ENCODE measurements at places on chromosomes 4 and X.

DNA sequence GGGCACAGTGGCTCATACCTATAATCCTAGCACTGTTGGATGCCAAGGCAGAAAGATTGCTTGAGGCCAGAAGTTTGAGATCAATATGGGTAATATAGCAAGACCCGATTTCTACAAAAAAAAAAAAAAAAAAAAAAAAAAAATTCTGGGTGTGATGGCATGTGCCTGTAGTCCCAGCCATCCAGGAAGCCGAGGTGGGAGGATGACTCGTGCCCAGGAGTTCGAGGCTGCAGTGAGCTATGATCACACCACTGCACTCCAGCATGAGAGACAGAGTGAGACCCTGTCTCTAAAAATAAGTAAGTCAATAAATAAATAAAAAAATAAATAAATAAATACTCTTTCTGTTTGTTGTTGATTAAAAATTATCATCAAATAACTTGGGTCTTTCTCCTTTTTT is 62.4 kb upstream of the BMPR1B start:
- DNase-seq = no peak

DNA sequence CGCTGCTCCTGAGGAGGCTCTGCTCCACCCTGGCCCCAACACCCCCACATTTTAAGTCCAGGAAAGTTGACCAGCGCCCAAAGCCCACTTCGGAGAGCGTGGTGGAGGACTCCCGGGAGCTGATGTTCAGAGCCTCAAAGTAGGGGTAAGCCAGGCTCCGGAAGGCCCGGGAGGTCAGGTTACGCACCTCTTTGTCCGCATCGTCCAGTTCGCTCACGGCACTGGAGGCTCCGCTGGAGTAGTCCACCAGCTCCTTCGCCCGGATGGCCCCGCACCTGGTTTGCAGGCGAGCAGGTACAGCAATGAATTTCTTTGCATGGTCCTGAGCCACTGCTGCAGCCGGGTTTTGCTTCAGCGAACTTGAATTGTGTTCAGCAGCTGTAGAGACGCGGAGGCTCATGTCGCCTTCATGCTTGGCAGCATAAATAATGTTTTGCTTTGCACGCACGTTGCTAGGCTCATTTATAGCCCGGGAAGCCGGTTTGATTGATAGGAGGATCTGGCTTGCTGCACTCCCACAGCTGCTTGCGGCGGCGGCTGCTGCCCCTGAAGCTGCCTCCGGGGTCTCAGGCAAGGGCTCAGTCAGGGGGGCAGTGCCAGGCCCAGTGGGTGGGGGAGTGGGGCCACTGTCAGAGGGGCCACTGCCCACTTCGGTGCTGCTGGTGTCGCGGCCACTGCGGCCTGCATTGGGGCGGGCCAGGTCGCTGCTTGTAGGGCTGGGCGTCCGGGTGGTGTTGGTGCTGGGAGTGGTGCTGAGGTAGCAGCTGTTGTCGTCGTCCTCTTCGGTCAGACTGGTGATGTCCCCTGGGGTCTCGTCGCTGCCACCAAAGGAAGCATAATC is 4.8 kb downstream of the C4orf54 start:
- no peak for DNase-seq

DNA sequence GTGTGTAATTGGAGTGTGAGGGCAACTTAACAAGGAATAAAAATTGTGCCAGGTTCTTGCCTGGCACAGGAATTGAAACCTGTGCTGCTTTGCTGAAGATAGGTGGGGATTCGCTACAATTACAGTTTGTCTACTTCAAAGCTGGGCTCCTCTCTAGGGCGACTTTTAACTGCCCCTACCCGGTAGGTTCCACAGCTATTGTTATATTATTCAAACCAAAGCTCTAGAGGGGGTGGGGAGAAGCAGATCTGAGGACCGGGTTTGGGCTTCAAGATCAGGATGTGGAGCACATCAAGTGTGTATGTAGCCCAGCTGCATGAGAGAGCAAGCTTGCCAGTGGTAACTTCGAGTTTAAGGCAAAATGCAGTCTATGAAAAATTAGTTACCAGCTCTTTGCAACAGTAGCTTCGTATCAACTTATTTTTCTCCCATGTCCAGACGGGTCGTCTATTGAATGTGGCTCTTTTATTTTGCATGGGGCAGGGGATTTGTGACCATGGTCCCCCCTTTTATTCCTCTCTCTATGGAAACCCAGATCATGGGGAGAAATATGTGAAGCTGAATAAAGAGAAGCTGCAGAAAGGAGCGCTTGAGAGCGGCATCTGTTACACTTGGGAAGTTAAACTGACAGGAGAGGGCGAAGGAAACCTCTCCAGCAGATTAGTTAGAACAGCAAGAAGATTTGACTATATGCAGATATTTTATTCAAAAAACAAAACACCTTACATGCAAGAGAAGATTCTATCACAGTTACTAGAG is 3.2 kb upstream of the POU3F4 start:
- DNase-seq = no peak

DNA sequence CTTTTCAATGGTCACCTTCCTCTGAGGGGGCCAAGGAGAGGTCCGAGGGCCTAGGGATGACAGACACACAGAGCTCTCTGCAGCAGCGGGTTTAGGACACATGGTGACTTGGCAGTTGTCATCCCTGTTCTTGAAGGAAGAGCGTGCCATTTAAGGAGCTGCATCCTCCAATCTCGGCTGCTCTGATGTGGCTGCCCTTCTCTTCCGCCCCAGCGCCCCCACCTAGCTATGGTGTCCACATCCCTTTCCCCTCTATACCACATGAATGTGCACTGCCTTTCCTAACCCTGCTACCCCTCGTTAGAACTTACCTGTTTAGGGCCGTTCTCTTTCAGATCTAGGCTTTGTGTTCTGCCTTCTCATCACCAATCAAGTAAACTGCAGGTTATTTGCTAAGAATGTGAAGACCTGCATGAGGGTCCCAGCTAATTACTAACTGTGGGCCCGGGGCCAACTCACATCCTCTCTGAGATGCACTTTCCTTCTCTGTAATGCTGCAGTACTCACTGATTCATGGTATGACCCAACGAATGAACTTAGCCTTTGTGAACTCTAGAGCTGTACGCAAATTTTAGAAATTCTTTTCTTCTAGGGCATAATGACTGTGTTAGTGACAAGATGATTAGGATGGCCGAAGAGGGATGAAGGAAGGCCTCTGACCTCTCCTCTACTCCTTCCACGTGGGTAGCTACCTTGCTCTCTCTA is 38.2 kb downstream of the CHST7 start:
- DNase-seq = peak; percentile 73

DNA sequence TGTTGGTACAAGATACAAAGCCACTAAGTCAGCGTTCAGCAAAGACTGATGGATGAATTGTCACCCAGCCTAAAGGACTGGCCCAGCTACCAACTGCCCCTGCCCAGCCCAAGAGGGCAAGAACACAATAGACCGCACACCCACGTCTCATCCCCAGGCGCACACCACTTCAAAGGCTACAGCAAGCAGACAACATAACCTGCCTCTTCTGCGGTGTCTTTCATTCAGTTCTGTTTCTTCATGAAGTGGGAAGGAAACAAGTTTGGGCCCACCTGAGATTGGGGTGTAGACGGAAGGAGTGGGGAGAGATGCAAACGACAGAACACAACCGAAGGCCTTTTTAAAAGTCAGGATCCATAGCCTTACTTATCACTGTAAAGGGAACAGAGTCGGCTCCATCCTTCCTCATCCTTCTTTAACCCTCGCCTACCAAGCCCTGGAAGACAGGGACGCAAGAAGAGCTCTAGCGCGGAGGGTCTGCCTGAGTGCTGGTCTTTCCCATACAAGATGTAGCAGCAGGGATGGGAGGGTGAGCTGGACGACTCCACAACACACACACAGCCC is 691 bp downstream of the SCARB2 start:
- peak; percentile 76 for DNase-seq

- no peak for DNase-seq
Measured at GRCh38 chrX:486325-486724, 99.6 kb upstream of the PPP2R3B start.

DNA sequence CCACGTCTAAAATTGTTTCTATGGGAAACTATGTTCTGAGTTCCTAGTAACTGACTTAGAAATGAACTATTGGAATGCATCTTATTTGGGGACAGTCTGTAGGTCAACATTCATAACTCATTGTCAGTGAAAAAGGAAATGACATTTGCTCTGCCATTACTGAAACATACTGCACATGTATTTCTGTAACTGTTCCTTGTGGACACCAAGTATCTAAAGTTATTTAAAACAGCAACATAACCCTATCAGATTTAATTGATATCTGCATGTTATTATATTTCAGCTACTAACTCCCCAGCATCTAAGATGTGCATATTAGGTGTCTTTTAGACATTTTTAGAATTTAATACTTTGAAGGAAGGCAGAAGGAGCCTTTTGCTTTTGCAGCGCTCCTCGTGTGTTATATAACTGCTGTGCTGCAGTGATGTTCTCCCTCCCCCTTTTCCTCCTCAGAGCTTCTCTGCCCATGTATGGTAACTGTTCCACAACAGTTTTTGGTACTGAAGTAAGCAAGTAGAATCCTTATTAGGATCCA is 37.2 kb upstream of the TMEM131L start:
- DNase-seq = no peak

Data from activated effector memory CD4-positive, alpha-beta T cell treated with anti-CD3 and anti-CD28 coated beads, Interleukin-2, amount 50 U/mL, for 16 hours (primary cell).